ENCODE measurements at places on chromosomes 6 and 20.

GRCh38 chr20:37389241-37389747 is 43.4 kb downstream of the SRC start:
- DNase-seq: no peak

GRCh38 chr6:47852727-47853126 is 70.9 kb downstream of the OPN5 start:
- peak; percentile 73 for DNase-seq

DNA sequence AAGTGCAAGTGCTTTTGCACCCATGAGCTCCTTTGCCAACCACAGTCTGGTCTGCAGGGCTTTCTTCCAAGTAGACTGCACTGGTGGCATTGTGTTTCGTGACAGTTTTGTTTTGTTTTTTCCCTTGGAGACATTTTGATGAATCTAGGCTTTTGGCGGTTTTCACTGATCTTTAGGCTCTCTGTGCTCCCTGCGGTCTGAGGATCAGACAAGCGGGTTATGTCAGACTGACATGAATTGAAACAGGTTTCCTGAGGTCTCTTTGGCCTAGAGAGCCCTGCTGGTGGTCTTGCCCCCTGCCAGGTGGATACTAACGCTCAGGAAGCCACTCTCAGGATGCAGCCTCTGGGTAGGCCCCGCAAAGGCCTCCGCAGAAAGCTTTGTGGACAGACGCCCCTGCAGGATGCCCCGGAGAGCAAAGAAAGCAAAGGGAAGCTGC is 555.4 kb upstream of the AGPAT4 start:
- no peak for DNase-seq

- no peak for DNase-seq
These were observed 337.4 kb upstream of the PRDM1 start for GRCh38 chr6:105748737-105749161.

GRCh38 chr6:112253498-112253840 is 898 bp downstream of the LAMA4 start:
- DNase-seq: no peak

DNA sequence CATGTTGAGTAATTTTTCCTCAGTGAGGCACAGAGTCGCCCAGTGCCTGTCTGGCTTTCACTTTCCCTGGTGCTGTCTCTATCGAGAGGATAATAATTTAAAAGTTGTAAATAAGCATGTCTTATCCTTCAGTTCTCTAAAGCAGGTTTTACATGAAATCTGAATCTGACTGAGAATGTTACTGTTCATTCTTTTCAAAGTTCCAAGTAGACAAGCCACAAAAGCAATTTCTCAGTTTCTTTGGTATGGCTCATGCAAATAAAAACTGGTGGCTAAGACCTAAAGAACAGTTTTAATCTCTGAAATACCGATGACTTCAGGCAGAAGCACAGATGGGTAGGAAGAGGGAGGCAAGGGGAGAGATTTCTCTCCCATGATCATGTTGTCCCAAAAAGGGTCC is 87.6 kb upstream of the GCM1 start:
- DNase-seq: no peak
